ENCODE measurements at places on chromosomes 5 and 9.

GRCh38 chr5:74332682-74333081, 307.8 kb downstream of the ENC1 start:
- no peak for DNase-seq

- DNase-seq: no peak
Observed at GRCh38 chr9:109717342-109717741, 62.7 kb upstream of the PALM2AKAP2 start.

GRCh38 chr9:18822850-18823249, 210.2 kb downstream of the SAXO1 start:
- no peak for DNase-seq

GRCh38 chr9:92660266-92660665, 9.7 kb downstream of the IPPK start:
- DNase-seq: no peak

DNA sequence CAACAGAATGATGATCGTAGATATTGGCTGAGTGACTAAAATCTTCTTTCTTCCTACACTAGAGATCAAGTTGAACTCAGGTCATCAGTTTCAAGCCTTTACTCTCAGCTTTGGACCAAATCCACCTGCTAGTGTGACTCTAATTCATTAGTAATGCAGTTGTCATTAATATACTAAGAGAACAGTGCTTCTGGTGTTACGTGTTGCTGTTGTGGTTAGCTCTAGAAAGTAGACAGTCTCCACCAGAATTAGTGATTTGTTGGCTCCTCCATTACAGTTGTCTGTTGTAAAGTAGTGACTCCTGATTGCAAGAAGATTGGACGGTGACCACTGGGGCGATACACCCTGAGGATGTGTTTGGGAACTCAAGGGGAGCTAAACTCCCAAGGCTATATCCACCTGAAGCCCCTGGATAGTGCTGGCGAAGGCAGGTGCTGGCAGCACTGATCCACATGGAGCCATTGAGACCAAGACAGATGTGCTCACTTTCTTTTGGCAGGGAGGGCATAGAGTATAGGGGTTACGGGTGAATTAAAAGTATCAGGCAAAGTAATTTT, 3.1 kb downstream of the CAMK4 start:
- no peak for DNase-seq

DNA sequence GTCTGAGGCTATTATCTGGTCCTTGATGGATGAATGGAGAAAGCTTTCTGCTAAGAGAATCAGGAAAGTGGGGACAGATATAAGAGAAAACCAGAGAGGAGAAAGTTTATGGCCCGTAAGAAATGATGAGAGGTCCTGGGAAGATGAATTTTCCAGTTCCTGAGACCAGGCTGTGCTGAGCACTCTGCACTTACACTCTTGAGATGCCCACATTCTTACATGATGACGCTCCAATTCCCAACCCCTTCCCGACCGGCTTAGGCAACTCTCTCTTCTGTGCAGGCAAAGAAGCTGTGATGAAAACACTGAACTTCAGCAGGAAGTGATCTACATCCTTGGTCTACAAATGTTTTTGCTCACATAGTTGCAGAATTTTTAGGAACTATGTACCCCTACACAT, 417.0 kb downstream of the ARHGEF28 start:
- DNase-seq: no peak

GRCh38 chr5:146463446-146463845, 16.3 kb downstream of the TCERG1 start:
- DNase-seq: no peak

DNA sequence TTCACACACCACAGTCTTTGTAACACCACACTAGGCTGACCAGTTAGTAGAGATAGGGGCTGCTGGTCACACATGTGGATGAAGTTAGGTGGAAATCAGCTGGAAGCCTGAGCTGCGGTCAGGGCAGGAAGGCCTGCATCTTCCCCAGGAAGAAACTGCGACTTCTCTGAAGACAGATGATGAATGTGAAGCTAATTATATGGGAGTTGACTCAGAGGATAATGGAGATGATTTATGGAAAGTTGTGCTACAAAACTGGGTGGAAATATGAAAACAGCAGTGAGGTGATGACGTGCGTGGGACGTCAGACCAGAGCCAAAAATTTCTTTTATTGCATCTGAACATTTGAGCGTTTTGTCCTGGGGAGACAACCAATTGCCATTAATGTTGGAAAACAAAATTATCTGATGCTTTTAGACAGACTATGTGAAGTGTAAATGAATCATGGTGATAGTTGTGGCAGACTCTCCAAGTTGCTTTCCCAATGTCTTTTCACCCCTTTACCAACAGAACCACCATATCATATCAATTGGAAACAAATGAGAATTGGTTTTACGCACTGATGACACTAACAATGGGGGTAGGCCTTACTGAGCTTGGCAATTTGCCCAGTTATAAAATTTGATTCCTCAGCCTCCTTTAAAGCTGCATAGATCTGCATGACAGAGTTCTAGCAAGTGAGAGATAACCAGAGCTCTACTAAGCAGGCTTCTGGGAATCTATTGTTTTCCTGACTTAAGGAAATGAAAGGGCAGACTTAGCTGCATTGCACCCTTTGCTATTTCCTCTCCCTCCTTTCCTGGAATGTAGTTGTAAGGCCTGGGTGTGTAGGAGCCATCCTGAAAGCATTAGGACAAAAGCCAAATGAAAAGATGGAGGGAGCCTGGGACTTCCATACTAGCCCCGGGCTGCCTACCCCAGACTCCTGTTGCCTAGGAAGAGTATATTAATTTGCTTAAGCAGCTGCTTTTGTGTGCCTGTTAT, 84.0 kb downstream of the RAB3C start:
- no peak for DNase-seq

GRCh38 chr9:4309806-4310205, 9.9 kb upstream of the GLIS3 start:
- no peak for DNase-seq

DNA sequence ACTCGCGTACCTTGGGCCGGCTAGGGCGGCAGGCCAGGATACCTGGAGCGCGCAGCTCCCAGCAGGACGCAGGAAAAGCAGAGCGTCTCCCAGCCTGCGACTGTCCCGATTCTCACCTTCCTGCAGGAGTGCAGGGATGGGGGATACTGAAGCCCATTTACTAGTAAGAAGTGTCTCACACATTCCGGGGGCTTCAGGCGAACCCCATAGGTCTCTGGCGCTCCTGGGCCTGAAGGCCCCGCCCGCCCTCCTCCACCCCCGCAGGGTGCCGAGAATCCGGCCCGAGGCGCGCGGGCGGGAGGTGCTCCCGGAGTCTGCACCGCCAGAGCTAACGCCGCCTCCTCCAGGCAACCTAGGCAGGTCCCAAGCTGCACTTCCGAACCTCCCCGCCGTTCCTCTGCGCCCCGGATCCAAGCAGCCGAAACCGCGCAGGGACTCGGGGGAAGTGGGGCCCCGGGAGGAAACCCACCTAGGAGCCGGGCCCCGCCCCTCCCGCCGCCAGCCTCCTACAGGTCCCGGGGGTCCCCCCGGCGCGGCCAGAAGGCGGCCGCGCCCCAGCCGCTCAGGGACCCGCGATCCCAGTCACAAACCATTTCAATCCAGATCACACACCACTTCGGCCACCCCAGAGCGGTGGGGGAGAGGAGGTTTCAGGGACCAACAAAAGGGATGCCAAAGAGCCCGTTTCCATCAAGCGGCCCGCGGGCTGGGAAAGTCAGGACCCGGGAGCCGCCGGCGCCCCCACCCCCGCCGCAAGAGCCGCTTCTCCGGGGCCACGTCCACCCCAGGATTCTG, 1.2 kb downstream of the ROR2 start:
- DNase-seq: no peak

- DNase-seq: no peak
Observed at GRCh38 chr5:1763960-1764605, 35.6 kb downstream of the MRPL36 start.

DNA sequence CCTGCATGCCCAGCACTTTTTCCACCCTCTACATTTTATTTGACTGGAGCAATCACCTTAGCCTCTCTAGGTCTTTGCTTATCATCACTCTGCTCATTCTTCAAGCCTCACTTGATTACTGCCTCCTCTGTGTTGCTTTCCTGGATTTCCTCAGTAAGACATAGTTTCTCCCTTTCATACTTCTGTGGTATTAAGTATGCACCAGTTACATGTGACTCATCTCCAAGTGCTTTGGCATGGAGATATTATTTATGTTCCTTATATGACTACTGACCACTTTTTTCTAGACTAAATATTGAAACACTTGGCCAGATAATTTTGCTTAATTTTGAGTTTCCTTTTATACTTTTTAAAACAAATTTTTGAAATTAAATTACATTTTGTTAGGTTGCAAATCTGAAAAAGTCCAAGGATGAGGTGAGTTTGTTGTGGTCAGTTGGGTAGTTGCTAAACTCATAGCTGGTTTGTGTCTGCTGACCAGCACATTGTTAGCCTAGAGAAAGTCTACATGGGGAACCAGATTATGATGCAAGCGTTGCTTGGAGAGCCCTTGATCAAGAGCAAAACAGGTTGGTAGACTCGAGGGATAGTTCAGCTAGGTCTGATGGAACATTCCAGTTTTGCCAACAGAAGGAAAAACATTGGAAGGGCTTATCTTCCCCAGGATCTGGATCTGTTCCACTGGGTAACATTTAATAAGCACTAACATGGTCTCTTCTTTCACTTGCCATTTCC, 140.2 kb downstream of the TMC1 start:
- DNase-seq: no peak

GRCh38 chr5:102523541-102524175, 24.9 kb upstream of the SLCO6A1 start:
- DNase-seq: no peak

GRCh38 chr9:8651846-8652215, 852.3 kb upstream of the DMAC1 start:
- no peak for DNase-seq

- no peak for DNase-seq
Observed at GRCh38 chr5:2181557-2181956, 298.8 kb upstream of the IRX4 start.

GRCh38 chr9:1460143-1460769, 410.1 kb downstream of the DMRT2 start:
- no peak for DNase-seq

Measured in effector memory CD4-positive, alpha-beta T cell (primary cell).